ENCODE measurements at places on chromosomes 2 and 18. TPM values are rescaled to one million over a fixed set of nuclear protein-coding genes. Genes with fewer than 3 reads are reported as not detected.

DNAJB2 gene
- total RNA-seq: 33.3 TPM

- no peaks in the 10 kb centered on the region for H3K36me3 ChIP-seq
- no peak overlapping the region for H3K4me3 ChIP-seq
- no peaks in the 10 kb centered on the region for H3K4me1 ChIP-seq
- H3K27ac ChIP-seq: no peak overlapping the region
These were observed 72.6 kb upstream of the SMAD7 start for GRCh38 chr18:49023271-49023937.

NAT8 gene
- total RNA-seq: not detected

- no peak for DNase-seq
- no peaks in the 10 kb centered on the region for H3K4me1 ChIP-seq
- H3K36me3 ChIP-seq: no peaks in the 10 kb centered on the region
- no peak overlapping the region for H3K27ac ChIP-seq
- H3K27me3 ChIP-seq: no peaks in the 10 kb centered on the region
These were observed 265.8 kb downstream of the TTC32 start for GRCh38 chr2:19635951-19636510.

- H3K36me3 ChIP-seq: no peaks in the 10 kb centered on the region
- no peak overlapping the region for H3K27ac ChIP-seq
- no peak for DNase-seq
These were observed 164.7 kb upstream of the SH3BP4 start for GRCh38 chr2:234787114-234787513.

GRCh38 chr2:16722677-16723076 is 57.0 kb upstream of the CYRIA start:
- H3K27ac ChIP-seq: no peak overlapping the region
- no peaks in the 10 kb centered on the region for H3K4me1 ChIP-seq
- no peaks in the 10 kb centered on the region for H3K27me3 ChIP-seq
- H3K36me3 ChIP-seq: no peaks in the 10 kb centered on the region

GRCh38 chr2:229852565-229852964 is 69.2 kb downstream of the TRIP12 start:
- no peak overlapping the region for H3K4me3 ChIP-seq
- H3K36me3 ChIP-seq: peaks cover 10% of the 10 kb centered on the region
- peak; percentile 91 for DNase-seq

RASGRP3 gene
- 0.72 TPM for total RNA-seq

GRCh38 chr2:237336131-237336530 is 77.8 kb downstream of the COL6A3 start:
- H3K36me3 ChIP-seq: peaks cover 97% of the 10 kb centered on the region
- no peaks in the 10 kb centered on the region for H3K4me1 ChIP-seq
- peak overlapping the region; percentile 57 for H3K27ac ChIP-seq
- H3K4me3 ChIP-seq: no peak overlapping the region
- DNase-seq: no peak
- H3K27me3 ChIP-seq: no peaks in the 10 kb centered on the region

- no peaks in the 10 kb centered on the region for H3K27me3 ChIP-seq
- peak; percentile 72 for DNase-seq
- no peak overlapping the region for H3K4me3 ChIP-seq
- H3K36me3 ChIP-seq: peaks cover 35% of the 10 kb centered on the region
These were observed 9.5 kb downstream of the USP40 start for GRCh38 chr2:233556881-233557736.

DNA sequence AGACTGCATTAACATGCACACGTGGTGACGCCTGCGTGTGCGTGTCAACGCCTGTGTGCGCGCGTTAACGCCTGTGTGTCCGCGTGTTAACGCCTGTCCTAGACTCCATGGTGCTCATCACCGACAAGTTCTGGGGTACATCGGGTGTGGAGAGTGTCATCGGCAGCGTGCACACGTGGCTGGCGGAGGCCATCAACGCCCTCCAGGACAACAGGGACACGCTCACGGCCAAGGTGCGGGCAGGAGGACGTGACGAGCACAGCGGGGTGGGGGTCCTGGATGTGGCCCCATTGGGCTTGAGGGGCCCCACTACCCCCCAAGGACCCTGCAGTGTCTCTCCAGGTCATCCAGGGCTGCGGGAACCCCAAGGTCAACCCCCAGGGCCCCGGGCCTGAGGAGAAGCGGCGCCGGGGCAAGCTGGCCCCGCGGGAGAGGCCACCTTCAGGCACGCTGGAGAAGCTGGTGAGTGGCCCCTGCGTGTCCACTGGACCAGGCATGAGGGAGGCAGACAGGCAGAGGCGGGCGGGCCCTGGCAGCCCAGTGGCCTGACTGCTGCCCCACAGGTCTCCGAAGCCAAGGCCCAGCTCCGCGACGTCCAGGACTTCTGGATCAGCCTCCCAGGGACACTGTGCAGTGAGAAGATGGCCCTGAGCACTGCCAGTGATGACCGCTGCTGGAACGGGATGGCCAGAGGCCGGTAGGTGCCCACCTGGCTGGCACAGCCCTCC is 29.2 kb downstream of the GPC1 start:
- H3K4me1 ChIP-seq: no peaks in the 10 kb centered on the region
- H3K27me3 ChIP-seq: no peaks in the 10 kb centered on the region
- H3K27ac ChIP-seq: no peak overlapping the region
- H3K36me3 ChIP-seq: peaks cover 8% of the 10 kb centered on the region

DNA sequence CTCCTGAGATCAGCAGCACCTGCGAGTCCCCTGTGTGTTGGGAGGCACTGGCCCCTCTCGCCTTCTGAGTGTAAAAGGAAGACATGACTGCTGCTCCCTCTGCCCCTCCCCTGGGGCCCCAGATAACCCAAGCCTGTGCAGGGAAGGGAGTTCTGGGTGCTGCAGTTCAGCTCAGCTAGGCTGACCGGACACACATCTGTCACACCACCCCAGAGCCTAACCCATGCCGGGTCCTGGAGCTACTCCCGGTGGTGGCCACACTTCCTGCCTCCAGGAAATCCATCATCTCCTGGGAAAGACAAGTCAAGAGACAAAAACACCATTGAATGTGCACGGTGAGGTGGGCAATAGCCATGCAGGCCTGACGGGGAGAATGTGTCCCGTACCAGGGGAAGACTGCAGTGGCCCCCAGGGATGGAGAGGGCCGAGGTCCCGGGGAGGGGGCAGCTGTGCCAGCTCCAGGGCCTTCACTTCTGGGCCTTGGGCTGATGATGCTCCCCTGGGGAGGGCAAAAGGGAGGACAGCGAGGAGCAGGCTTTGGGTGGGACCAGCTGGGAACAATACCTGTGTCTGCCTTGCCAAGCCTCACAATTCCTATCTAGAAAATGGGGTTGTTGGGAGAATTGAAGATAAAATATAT is 210.6 kb downstream of the TFCP2L1 start:
- no peaks in the 10 kb centered on the region for H3K27me3 ChIP-seq
- no peak for DNase-seq
- H3K36me3 ChIP-seq: no peaks in the 10 kb centered on the region
- H3K4me3 ChIP-seq: no peak overlapping the region
- peaks cover 11% of the 10 kb centered on the region for H3K4me1 ChIP-seq

DNA sequence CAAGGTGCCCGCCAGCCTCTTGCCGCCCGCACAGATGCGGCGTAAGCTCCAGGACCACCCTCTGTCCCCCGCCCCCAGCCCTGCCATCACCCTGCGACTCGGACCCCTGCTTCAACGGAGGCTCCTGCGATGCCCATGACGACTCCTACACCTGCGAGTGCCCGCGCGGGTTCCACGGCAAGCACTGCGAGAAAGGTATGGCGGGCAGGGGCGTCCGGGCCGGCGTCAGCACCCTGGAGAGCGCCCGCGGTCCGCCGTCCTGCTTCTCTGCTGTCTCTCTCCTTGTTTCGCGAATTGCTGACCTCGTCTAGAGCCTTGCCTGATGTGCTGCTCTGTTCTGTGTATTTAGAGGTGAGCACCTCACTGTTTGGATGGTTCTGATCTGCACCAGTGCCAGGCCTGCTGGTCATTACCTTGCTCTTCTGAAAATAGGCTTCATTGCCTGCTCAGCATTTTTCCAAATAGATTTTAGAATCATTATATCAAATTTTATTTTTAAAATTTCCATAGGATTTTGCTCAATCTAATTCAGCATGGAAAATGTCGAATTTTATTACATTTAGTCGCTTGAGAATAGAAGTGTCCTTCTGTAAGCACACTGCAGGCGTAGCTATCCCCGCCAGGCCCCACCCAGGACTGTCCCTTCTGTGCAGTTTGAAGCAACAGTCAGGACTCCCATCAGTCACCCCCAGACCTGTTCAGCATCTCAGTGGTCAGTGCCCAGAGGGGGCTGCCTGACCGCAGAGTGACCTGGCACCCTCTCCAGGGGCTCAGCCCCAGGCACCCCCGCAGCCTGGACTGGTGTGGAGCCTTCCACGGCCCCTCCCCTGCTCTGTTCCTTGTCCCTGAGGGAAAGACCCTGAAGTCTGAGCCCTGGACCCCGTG is 51.6 kb downstream of the SNED1 start:
- H3K27ac ChIP-seq: no peak overlapping the region
- peaks cover 26% of the 10 kb centered on the region for H3K36me3 ChIP-seq
- H3K27me3 ChIP-seq: no peaks in the 10 kb centered on the region
- no peak for DNase-seq
